ENCODE measurements at places on chromosomes 5 and 9. TPM values are rescaled to one million over a fixed set of nuclear protein-coding genes. Genes with fewer than 3 reads are reported as not detected.

Gene SGCD
- total RNA-seq = 5.3 TPM

Gene FCN2
- not detected for total RNA-seq

Gene SRP19
- total RNA-seq = 45.6 TPM

Gene UNC5A
- 0.11 TPM for total RNA-seq

- no peak for DNase-seq
These were observed 392.5 kb downstream of the KDM4C start for GRCh38 chr9:7150153-7150890.

GRCh38 chr9:77014597-77015263, 4.7 kb upstream of the FOXB2 start:
- no peak for DNase-seq

GRCh38 chr9:133048595-133048994, 13.2 kb upstream of the CEL start:
- DNase-seq = no peak

DNA sequence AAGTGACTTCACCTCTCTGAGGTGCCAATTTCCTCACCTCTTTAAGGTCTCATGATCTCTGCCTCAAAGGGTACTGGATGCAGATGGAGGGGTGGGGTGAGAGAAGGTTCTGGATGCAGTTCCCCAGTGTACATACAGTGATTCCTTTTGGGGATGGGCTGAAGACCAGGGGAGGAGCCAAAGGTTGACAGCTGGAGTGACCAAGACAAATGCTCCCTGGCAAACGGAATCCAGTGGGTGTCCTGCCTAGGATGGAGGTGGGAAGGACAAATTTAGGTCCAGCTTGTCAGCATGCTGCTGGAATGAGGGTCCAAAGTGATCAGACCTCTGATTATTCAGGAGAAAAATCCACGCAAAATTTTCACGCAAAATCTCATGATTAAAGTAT, 7.3 kb upstream of the LMX1B start:
- DNase-seq = no peak

GRCh38 chr9:77926371-77926878, 105.2 kb downstream of the GNAQ start:
- no peak for DNase-seq

GRCh38 chr5:95009812-95010211, 275.1 kb downstream of the MCTP1 start:
- DNase-seq = no peak

Data from mesothelial cell of epicardium (in vitro differentiated cells).